Left lung (tissue), 14 donors: ENCODE measurements at places on chromosomes 13 and 19. TPM values are rescaled to one million over a fixed set of nuclear protein-coding genes. Genes with fewer than 3 reads are reported as not detected.

DNA sequence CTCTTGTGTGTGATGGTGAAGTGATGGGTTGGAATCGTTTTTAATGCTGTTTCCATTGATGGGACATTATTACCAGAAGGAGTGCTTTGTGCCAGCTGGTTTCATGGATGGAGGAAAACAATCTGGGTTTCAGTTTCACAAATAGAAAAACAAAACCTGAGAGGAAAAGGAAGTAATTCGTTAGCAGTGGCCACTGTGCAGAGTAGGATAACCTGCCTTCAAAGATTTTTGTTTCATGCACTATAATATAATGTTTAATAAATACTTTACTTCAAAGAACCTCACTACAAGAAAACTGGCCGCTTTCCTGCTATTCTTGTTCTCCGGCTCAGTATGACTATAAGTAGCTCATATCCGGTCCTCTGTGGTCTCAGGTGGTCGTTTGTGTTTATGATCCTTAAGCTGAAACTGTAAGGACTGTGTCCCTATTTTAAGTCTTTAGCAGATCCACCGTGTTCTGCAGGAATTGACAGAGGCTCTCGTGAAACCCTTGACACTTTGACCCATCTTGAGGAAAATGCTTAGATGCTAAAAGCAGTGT is 104.7 kb downstream of the GGACT start:
- no peak overlapping the region for H3K4me3 ChIP-seq
- no peaks in the 10 kb centered on the region for H3K27me3 ChIP-seq
- H3K4me1 ChIP-seq, result no peaks in the 10 kb centered on the region
- no peak for DNase-seq

CDX2 gene
- not detected for total RNA-seq

ZNF497 gene
- 0.76 TPM for total RNA-seq

SHISA2 gene
- total RNA-seq, result 19.9 TPM

CERS4 gene
- 36.8 TPM for total RNA-seq

KLF5 gene
- 52.9 TPM for total RNA-seq

- no peaks in the 10 kb centered on the region for H3K4me1 ChIP-seq
- DNase-seq, result no peak
- H3K27ac ChIP-seq, result no peak overlapping the region
- no peaks in the 10 kb centered on the region for H3K36me3 ChIP-seq
These were observed 665.0 kb upstream of the SLITRK6 start for GRCh38 chr13:86464193-86464592.

GRCh38 chr13:97194479-97194878 is 27.7 kb upstream of the MBNL2 start:
- no peaks in the 10 kb centered on the region for H3K27me3 ChIP-seq
- H3K27ac ChIP-seq, result no peak overlapping the region
- H3K4me3 ChIP-seq, result no peak overlapping the region
- H3K4me1 ChIP-seq, result no peaks in the 10 kb centered on the region
- H3K36me3 ChIP-seq, result no peaks in the 10 kb centered on the region
- DNase-seq, result no peak

- no peak overlapping the region for H3K27ac ChIP-seq
- H3K36me3 ChIP-seq, result peaks cover 23% of the 10 kb centered on the region
- H3K4me1 ChIP-seq, result no peaks in the 10 kb centered on the region
- H3K4me3 ChIP-seq, result no peak overlapping the region
These were observed 20.3 kb downstream of the INTS6 start for GRCh38 chr13:51432576-51432975.

GRCh38 chr13:61370520-61370919 is 45.1 kb downstream of the PCDH20 start:
- no peaks in the 10 kb centered on the region for H3K27me3 ChIP-seq
- no peaks in the 10 kb centered on the region for H3K36me3 ChIP-seq
- no peaks in the 10 kb centered on the region for H3K4me1 ChIP-seq
- no peak overlapping the region for H3K4me3 ChIP-seq

PRMT1 gene
- total RNA-seq, result 137 TPM

SWSAP1 gene
- 3.2 TPM for total RNA-seq

GRCh38 chr19:18321734-18322102 is 1.2 kb downstream of the LSM4 start:
- peaks cover 32% of the 10 kb centered on the region for H3K4me1 ChIP-seq
- H3K27ac ChIP-seq, result peak overlapping the region; percentile 81
- H3K27me3 ChIP-seq, result no peaks in the 10 kb centered on the region
- no peaks in the 10 kb centered on the region for H3K36me3 ChIP-seq
- no peak for DNase-seq
- H3K4me3 ChIP-seq, result no peak overlapping the region

GRCh38 chr13:114248011-114248410 is 13.3 kb downstream of the CDC16 start:
- H3K27ac ChIP-seq, result no peak overlapping the region
- peaks cover 98% of the 10 kb centered on the region for H3K36me3 ChIP-seq
- H3K27me3 ChIP-seq, result no peaks in the 10 kb centered on the region
- no peak overlapping the region for H3K4me3 ChIP-seq
- H3K4me1 ChIP-seq, result no peaks in the 10 kb centered on the region

ARL11 gene
- 7.6 TPM for total RNA-seq

ZNF486 gene
- total RNA-seq, result 9.3 TPM

- peaks cover 100% of the 10 kb centered on the region for H3K27me3 ChIP-seq
- no peak overlapping the region for H3K4me3 ChIP-seq
- H3K36me3 ChIP-seq, result no peaks in the 10 kb centered on the region
- DNase-seq, result no peak
- peaks cover 23% of the 10 kb centered on the region for H3K4me1 ChIP-seq
These were observed 4.8 kb upstream of the SOX1 start for GRCh38 chr13:112062072-112062567.

- DNase-seq, result peak; percentile 66
- H3K27ac ChIP-seq, result no peak overlapping the region
- no peaks in the 10 kb centered on the region for H3K27me3 ChIP-seq
- no peaks in the 10 kb centered on the region for H3K36me3 ChIP-seq
These were observed 265.2 kb upstream of the SGCG start for GRCh38 chr13:22915442-22916082.

- no peak for DNase-seq
- H3K4me3 ChIP-seq, result no peak overlapping the region
- no peaks in the 10 kb centered on the region for H3K4me1 ChIP-seq
- H3K27me3 ChIP-seq, result no peaks in the 10 kb centered on the region
- no peaks in the 10 kb centered on the region for H3K36me3 ChIP-seq
- no peak overlapping the region for H3K27ac ChIP-seq
These were observed 50.4 kb downstream of the C13orf46 start for GRCh38 chr13:113923376-113924063.

TMEM238 gene
- 33.9 TPM for total RNA-seq

DNA sequence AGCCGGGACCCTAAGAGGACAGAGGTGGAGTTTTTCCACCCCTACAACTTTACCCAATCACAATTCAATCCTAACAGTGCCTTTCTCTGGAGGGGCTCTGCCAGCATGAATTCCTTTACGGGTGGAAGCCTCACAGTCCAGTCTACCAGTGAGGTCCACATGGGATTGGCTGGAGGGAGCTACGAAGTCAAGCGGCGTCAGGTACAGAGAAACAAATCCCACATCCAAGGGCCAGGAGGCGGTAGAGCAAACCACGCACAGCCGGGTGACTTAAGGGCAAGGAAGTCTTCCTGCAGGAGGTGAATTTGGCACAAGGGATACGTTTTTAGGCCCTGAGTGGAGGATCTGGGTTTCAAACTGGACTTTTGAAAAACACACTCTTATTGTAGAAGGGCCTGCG is 199.6 kb downstream of the UQCRFS1 start:
- H3K27me3 ChIP-seq, result peaks cover 20% of the 10 kb centered on the region
- no peak overlapping the region for H3K4me3 ChIP-seq
- H3K4me1 ChIP-seq, result no peaks in the 10 kb centered on the region
- no peak overlapping the region for H3K27ac ChIP-seq
- no peak for DNase-seq
- H3K36me3 ChIP-seq, result no peaks in the 10 kb centered on the region

SLC39A3 gene
- total RNA-seq, result 33.6 TPM

DNA sequence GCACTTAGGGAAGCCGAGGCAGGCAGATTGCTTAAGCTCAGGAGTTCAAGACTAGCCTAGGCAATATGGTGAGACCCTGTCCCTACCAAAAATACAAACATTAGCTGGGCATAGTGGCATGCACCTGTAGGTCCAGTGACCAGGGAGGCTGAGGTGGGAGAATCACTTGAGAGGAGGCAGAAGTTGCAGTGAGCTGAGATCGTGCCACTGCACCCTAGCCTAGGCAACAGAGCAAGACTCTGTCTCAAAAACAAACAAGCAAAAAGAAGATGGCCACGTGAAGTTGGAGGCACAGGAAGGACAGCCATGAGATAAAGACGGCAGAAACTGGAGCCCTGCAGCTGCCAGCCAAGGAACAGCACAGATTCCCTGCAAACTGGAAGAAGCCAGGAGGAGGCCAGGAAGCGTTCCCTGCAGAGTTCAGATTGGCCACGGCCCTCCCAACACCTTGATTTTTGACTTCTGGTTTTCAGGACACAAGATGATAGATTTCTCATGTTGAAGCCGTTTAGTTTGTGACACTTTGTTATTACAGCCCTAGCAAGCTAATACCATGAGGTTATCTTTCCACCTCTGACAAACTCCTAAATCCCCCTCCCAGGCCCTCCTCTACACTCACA is 786.7 kb downstream of the UQCRFS1 start:
- H3K27ac ChIP-seq, result no peak overlapping the region
- DNase-seq, result no peak
- no peaks in the 10 kb centered on the region for H3K27me3 ChIP-seq
- no peaks in the 10 kb centered on the region for H3K36me3 ChIP-seq
- H3K4me1 ChIP-seq, result no peaks in the 10 kb centered on the region
- no peak overlapping the region for H3K4me3 ChIP-seq

ZNF480 gene
- total RNA-seq, result 10.7 TPM

IGSF23 gene
- not detected for total RNA-seq

BRSK1 gene
- total RNA-seq, result 3.3 TPM

GRCh38 chr19:1481224-1481892 is 2.3 kb upstream of the C19orf25 start:
- no peak overlapping the region for H3K27ac ChIP-seq
- H3K4me3 ChIP-seq, result no peak overlapping the region
- no peaks in the 10 kb centered on the region for H3K36me3 ChIP-seq
- DNase-seq, result no peak
- no peaks in the 10 kb centered on the region for H3K27me3 ChIP-seq

- H3K4me1 ChIP-seq, result peaks cover 81% of the 10 kb centered on the region
- DNase-seq, result no peak
- H3K27me3 ChIP-seq, result no peaks in the 10 kb centered on the region
- no peak overlapping the region for H3K4me3 ChIP-seq
- peaks cover 10% of the 10 kb centered on the region for H3K36me3 ChIP-seq
These were observed 8.1 kb downstream of the STK11 start for GRCh38 chr19:1213391-1214286.

- no peaks in the 10 kb centered on the region for H3K27me3 ChIP-seq
- H3K4me3 ChIP-seq, result no peak overlapping the region
- H3K4me1 ChIP-seq, result no peaks in the 10 kb centered on the region
- no peaks in the 10 kb centered on the region for H3K36me3 ChIP-seq
- H3K27ac ChIP-seq, result no peak overlapping the region
These were observed 59.3 kb downstream of the OXGR1 start for GRCh38 chr13:96934889-96935489.

BCAM gene
- total RNA-seq, result 389 TPM

GRCh38 chr19:32822916-32823746 is 46.4 kb downstream of the SLC7A9 start:
- H3K4me3 ChIP-seq, result no peak overlapping the region
- no peak overlapping the region for H3K27ac ChIP-seq
- DNase-seq, result no peak
- H3K36me3 ChIP-seq, result no peaks in the 10 kb centered on the region

C1QTNF9 gene
- total RNA-seq, result not detected

DNA sequence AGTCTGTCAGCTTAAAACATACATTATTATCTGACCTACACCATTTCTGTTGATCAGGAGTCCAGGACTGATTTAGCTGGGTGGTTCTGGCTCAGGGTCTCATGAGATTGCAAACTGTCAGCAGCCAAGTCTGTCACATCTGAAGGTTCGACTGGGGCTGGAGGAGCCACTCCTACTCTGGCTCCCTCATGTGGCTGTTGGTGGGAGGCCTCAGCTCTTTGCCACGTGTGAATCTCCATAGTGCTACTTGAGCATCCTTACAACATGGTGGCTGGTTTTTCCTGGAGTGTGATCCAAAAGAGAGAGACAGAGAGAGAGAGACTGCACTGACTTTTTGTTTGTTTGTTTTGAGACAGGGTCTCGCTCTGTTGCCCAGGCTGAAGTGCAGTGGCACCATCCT is 63.6 kb upstream of the NFIC start:
- no peak for DNase-seq
- H3K4me1 ChIP-seq, result no peaks in the 10 kb centered on the region
- H3K27ac ChIP-seq, result no peak overlapping the region
- no peaks in the 10 kb centered on the region for H3K27me3 ChIP-seq

CD22 gene
- total RNA-seq, result 6.5 TPM

- H3K4me1 ChIP-seq, result no peaks in the 10 kb centered on the region
- H3K27me3 ChIP-seq, result no peaks in the 10 kb centered on the region
- no peak for DNase-seq
- no peaks in the 10 kb centered on the region for H3K36me3 ChIP-seq
- no peak overlapping the region for H3K4me3 ChIP-seq
- H3K27ac ChIP-seq, result no peak overlapping the region
These were observed 48.2 kb upstream of the ESD start for GRCh38 chr13:46845146-46845545.

FCAR gene
- total RNA-seq, result 0.99 TPM
